ENCODE measurements at places on chromosomes 12 and 14. TPM values are rescaled to one million over a fixed set of nuclear protein-coding genes. Genes with fewer than 3 reads are reported as not detected.

GRCh38 chr14:23439107-23439835 lies 3.8 kb upstream of the MYH7 start:
- no peak for DNase-seq

GRCh38 chr14:38238878-38239277 lies 17.0 kb downstream of the CLEC14A start:
- no peak for DNase-seq

DNA sequence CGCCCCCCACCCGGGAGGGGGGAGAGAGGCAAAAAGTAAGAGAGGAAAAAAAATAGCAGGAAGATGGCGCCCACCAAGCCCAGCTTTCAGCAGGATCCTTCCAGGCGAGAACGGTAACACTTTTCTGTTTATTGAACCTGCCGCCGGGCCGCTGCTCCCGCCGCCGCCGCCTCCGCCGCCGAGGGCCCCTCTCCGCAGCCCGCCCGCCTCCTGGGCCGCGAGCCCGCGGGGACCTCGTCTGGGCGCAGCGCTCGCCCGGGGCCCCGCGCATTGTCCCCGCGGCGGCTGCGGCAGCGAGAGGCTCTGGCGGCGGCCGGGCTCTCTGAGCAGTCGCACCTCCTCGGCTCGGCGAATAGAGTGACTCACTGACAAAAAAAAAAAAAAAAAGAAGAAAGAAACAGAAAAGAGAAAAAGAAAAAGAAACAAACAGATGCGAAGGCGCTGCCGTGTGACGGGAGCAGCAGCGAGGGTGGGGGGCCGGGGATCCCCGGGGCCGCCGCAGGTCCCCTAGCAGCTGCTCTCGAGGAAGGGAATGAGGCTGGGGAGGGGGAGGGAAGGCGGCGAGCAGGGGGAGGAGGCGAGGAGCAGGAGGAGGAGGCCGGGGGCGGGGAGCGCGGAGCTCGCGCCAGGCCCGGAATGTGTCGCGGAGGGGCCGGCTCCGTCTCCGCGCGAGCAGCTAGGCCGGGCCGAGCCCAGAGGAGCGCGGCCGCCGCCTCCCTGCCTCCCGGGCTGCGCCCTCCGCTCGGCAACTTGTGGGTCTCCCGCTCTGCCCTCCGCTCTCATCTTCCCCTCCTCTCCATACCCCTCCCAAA lies 781 bp downstream of the NPAS3 start:
- peak; percentile 79 for DNase-seq

TAS2R8 gene
- 0.48 TPM for total RNA-seq

Measured in breast epithelium (tissue), 4 donors.